ENCODE measurements at places on chromosomes 2 and 18.

DNA sequence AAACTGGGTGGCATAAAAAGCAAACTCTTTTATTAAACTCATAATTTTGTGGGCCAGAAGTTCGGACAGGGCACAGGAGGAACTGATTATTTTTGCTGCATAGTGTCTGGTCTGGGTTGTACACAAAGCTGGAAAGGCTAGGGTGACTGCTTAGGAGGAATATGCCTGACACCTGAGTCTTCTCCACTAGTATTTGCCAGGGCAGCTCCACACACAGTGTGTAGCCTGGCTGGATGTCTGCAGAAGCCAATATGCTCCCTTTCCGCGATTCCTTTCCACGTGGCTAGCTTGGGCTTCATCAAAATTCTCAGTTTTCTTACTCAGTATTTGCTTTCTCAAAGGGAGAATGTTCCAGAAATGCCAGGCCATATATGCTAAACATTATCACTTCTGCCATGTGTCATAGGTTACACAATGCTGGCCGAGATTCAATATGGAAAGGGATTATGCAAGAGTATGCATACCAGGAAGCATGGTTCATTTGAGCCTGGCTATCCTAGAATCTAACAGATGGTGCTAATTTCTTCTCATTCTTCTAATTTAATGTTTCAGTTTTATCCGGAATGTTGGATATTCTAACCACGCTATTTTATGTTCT is 142.7 kb upstream of the DOK6 start:
- no peak for DNase-seq

GRCh38 chr2:226267516-226268289 is 531.9 kb downstream of the IRS1 start:
- DNase-seq = no peak

GRCh38 chr2:194610297-194610696 is 1046.7 kb upstream of the SLC39A10 start:
- no peak for DNase-seq

- DNase-seq = no peak
These were observed 94.4 kb upstream of the NEUROD1 start for GRCh38 chr2:181774685-181775084.

DNA sequence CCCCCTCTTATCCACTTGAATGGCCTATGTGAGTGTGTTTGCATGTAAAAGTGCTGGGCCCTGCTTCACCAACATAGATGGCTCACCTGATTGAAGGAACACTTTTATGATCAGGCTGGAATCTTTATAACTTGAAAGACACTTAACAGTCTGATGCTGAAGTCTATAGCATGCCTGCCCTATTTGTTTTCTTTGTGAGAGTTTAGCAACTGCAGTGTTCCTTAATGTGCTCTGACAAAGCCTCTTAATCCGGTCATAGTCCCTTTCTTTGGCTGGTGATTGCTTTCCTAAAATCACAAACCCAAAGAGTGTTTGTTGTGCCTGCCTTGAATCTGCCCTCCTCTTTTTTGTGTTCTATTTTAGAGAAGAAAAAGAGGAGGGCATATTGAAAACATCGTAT is 1382.8 kb upstream of the CELF4 start:
- no peak for DNase-seq

GRCh38 chr2:14363137-14363536 is 269.4 kb upstream of the LRATD1 start:
- no peak for DNase-seq

- DNase-seq = no peak
These were observed 205.7 kb downstream of the DSEL start for GRCh38 chr18:67310826-67311225.

DNA sequence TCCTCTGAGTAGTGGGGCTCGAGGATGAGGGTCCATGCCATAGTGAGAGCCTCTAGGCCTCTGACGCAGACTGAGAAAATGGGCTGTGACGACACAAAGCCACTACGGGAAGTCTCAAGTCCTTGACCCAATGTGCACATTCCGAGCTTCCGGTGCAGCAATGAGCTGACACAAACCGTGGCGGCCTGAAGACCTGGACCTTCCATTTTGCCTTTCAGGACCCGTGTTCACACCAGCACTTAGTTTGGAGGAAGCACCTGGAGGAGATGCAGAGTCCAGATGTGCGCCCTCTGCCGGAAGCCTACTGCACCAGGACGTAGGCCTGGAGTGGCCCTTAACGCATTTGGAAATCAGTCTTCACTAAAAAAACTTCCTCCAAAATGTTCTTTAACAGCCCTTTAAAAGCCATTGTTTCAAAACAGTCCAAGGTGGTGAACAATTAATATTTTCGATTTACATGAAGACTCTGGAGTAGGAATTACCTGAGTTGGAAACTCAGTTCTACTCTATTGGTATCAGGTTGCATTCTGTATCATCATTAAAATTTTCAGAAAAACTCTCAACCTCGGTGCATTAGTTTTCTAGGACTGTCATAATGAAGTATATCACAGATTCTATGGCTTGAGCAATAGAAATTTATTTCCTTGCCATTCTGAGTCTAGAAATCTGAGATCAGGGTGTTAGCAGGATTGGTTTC is 33.9 kb downstream of the BMP10 start:
- peak; percentile 47 for DNase-seq

DNA sequence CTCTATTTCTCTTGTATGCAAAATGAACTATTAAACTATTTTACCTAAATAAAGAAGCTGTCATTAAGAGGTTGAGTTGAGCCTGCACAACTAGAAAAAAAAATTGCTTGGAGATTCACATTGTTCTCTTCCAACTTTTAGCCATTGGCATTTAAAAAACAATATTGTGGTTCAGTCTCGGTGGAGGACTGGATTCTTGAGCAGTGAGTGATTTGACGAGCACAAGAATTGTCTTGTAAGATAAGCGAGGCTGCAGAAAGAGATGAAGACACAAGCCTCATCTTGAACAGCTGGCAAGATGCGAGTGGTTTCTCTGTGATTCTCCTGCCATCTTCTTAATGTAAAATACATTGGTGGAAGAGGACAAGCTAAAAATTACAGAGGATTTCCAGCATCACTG is 67.0 kb downstream of the GALR1 start:
- no peak for DNase-seq

DNA sequence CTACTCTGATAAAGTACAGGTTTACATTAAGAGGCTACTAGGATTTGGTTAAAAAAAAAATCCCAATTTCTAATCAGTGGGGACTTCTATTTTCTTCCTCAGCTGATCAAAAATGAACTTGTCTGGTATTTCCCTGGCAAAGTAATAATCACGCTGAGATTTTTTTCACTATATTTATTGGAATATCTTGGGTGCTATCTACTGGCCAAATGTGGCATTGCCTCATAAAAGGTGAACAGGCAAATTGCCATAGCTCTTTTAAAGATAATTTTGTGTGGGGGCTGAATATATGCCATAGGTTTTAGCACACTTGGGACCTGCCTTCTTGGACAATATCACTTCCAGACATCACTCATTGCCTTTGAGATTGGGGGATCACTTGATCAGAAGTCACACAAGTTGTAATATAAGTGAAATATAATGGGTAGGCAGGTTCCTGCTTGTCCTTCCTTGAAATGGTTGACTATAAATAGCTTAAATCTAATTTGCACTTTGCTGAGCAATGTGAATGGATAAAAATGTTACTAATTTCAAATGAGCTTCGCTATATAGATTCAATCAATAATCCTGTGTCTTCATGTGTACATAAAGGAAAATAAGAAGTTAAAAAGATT is 7.0 kb upstream of the NXPH2 start:
- no peak for DNase-seq

DNA sequence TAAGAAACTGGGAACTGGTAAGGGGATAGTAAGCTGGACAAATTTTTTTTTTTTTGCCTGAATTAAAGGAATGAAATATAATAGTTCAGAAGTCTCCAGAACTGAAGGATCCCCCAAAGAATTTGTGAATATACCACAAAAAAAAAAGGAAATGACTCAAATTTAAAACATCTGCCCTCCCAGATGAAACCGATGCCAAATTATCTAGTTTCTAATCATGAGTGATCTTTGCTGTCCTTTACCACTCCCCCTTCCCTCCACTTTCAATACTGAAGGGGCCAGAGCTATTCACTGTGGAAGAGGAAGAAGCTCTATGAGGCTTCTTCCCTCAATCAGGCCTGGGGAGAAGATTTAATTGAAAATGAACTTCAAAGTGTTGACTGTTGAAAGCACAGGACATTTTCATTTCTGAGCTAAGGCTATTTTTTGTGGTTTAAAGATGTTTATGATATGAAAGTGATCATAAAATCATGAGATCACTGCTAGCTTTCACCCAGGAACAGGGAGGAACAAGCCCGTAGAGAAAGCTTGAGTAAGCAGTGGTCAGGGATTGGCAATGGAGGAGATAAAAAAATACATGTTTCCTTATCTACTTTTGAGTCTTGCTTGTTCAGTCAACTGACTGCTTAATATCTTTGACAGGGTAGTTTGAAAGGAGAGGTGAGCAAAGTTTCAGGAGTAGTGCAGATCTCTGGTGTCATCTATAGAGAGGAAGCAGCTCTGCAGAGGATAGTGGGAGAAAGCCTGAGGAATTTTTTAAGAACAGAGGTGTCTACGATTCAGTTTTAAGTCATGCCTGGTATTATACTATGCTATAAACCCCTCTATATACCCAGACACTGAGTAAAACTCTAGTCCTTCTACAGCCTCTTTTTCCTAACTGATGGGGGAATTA is 409.5 kb upstream of the FIGN start:
- no peak for DNase-seq

- no peak for DNase-seq
These were observed 163.6 kb downstream of the TRABD2A start for GRCh38 chr2:84717302-84717701.

- no peak for DNase-seq
These were observed 117.1 kb upstream of the DTNA start for GRCh38 chr18:34592961-34593382.
